ENCODE measurements at places on chromosomes 2 and 18.

DNA sequence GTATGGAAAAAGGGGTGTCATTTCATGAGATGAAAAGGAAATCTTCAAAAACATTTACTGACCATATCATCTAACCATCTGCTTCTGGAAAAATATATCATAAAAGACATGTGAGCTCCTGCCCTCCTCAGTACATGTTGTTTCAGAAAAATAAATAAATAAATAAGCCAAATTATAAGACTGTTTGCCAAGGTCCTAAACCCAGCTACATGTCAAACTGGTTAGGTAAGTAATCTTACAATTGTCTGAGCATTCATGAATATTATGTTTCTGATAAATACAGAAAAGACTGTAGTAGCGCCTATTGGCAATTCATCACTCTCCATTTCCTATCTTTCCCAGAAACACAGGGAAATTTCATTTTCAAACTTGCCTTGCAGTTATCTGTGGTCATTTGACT lies 138.9 kb upstream of the SETBP1 start:
- DNase-seq: no peak

DNA sequence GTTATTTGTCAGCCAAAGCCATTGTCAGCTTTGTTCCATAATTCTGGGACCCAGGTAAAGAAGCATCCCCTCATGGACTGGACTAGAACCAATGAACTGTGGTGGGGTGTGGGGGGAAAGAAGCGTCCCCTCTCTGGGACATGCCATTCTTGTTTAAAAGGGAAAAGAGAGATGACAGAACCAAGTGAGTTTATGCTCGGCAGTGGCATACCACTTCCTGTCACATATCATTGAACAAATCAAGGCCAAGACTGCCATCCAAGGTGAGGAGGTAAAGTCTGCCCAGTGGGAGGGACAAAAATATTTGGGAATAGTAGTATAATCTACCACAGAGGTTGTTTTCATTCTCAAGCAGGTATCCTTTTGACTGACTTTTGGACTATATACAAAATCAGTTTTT lies 4.7 kb upstream of the GLS start:
- DNase-seq: no peak

GRCh38 chr18:44709307-44710126 lies 28.8 kb downstream of the SETBP1 start:
- DNase-seq: no peak

DNA sequence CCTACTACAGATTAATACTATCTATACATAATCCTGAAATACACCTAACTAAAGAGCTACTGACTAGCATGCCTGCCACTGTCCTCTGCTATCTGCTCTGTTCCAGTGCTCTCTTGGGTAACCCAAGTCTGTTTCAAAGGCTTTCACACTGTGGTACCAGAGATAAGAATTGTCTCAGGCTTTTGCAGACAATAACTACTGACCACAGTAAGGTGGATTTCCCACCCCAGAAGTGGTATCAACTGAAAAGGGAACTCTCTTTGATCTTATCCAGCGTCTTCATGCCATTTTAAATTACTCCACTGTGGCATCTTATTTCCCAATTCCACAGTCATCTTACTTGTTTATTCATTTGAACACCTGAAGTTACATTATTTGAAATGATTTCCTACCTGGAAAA lies 190.2 kb downstream of the IKZF2 start:
- DNase-seq: no peak

GRCh38 chr2:158600155-158600802 lies 143.5 kb downstream of the PKP4 start:
- no peak for DNase-seq

DNA sequence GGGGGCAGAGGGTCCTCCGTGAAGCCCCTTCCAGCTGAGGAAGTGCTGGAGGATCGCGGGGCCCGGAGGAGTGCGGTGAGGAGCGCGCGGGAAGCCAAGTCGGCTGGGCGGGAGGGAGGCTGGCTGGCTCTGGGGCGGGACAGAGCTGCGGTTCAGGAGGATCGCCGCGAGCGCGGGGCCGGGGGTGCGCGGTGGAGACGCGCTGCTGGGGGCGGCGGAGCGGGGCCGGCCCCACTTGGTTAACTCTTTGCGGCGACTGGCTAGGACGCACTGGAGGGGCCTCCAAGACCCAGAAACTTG lies 464 bp downstream of the CYBRD1 start:
- no peak for DNase-seq

DNA sequence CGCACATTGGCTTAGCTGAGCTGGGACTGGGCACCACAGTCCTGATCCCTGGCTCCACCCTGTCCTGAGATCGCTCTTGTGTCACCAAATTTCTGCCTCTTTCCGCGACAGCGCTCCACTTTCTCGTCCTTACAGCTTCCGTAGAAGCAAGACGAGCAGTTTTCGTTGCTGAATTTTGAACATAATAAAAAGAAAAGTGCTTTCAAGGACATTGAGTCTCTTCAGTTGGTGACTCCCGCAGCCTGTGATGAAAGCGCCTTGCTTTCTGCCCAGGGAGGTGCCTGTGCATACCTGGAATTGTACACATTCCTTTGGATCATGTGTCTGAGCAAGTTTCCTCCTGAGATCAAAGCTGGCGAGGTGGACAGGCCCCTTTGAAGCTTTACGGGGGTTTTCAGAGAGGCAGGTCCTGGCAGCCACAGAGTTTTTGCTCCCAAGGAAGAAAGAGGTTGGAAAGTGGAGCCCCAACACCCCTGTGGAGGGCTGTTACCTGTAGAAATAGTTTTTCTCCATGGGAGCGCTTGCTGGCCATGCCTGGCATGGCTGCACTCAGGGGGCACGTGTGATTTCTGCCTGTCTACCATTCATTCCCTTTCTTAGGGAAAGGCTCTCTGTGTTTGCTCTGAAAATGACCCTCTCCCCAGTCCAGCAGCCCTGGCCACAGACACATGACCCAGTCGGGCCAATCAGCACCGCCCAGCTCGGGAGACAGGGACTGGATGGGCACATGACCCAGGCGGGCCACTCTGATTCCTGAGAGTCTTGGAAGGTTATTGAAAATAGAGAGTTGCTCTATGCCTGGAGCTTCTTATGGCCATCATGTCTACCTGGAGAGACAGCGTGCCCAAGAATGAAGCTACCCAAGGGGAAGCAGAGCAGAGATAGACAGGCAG lies 115.6 kb upstream of the OTOS start:
- DNase-seq: no peak

DNA sequence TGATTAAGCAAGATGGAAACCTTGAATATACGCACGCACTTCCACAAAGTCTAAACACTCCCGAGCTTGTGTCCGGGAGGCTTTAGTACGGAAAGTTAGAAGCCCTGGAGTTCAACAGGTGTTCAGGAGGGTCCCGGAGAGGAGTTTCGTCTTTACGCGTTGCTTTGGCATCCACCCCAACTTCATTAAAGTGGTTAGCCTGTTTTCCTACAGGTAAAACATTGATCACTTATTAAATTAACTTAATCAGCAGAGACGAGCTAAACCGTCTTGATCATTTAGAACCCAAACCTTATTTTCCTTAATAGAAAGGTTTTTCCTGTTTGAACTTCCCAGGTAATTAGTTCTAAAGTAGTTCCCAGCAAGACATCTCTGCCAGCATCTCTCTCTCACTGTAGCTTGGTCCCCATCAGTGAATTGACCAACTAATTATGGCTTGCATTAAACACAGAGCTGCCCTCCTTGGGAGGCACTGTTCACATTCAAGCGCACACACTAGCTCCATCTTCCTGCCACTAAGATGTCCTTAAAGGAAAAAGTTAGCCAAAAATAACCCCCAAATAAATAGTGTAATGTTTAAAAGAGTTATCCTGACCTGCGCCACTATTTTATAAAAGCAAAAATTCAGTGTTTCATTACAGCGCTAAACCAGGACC lies 1.4 kb downstream of the NPAS2 start:
- DNase-seq: no peak

- no peak for DNase-seq
Observed at GRCh38 chr18:75658330-75658729, 230.8 kb upstream of the SMIM21 start.

- DNase-seq: no peak
Observed at GRCh38 chr2:119814216-119814615, 54.5 kb downstream of the PTPN4 start.

GRCh38 chr2:119544075-119544938 lies at the start of gene CFAP221:
Gene CFAP221, plus strand, starts transcription at chr2:119544449. Its CDS starts 1,683 bp downstream, at chr2:119546132.
- DNase-seq: no peak

DNA sequence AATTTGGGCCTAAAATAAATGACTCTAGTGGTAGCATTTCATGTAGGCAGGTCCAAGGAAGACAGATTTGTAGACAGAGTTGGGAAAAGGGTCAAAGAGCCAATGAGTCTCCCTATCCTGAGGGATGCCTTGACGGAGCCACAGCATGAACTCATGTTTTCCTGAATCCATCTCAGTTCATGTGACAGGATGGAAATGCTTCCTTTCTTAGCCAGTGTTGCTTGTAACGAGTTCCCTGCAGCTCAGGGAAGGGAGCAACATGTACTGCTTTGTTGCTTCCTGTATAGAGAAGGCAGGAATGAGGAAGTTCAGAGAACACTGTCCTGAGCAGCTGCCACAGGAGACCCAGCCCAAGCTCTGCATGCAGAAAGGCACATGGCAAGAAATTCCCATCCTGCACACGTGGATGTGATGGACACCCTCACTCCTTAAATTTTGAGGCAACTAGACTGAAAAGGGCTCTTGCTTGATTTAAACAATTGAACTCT lies 27.9 kb downstream of the TMEM17 start:
- no peak for DNase-seq

DNA sequence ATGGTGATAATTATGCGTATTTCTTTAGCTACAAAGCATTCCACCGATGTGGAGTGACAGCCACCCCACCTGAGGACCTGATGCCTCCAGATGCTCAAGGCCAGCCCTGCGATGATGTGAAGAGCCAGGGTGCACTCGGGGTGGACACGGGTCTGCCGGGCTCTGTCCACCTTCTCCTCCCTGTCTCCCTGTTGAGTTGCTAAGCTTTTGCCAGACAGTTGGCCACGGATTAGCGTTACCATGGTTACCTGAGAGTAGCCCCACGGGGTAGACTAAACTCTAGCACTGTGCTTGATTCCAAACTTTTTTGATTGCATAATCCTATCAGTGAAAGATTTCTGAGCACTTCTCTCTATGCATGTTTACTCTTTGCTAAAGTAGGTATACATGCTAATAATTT lies 86.2 kb downstream of the SMIM21 start:
- DNase-seq: no peak

GRCh38 chr18:3368193-3368592 lies 81.8 kb upstream of the TGIF1 start:
- no peak for DNase-seq

DNA sequence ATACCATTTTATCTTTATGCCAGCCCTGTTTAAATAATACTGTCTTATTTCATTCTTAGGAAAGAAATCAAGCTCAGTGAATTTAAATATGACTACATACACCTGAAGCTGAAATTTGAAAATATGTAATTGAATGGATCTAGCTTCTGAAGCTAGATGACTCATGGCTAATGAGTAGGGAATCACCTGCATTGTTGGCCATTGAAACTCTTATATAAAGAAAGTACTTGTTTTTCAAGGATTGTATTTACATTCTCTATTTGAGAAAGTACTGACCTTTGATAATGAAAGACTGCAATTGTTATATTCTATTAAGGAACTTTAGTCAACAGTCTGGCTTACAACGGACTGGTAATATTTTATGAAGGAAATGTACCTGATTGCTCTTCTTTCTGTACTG lies 346.7 kb upstream of the LRATD1 start:
- DNase-seq: no peak

DNA sequence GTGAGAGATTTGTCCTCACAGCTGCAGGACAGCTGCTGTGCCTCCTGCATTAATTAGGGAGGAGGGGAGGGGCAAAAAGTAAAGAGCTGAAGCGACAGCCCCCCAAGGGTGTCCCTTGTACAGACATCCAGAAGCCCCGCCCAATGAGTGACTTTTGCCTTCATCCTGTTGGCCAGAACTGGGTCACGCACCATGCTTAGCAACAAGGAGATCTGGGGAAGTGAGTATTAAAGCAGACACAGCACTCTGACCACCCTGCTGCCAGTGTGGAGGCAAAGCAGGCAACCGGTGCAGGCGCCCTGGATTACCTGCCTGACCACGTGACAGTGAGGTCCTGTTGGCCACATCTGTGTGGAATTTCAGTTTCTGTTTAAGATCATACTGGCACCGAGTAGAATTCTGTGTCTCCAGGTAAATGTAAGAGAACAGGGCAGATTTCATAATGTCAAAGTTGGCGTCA lies 21.5 kb upstream of the BIN1 start:
- DNase-seq: no peak

GRCh38 chr2:232027530-232027929 lies 66.0 kb downstream of the DIS3L2 start:
- DNase-seq: no peak

- no peak for DNase-seq
Observed at GRCh38 chr2:65714866-65715265, 282.5 kb upstream of the SPRED2 start.

- DNase-seq: no peak
Observed at GRCh38 chr2:43051338-43051737, 175.1 kb downstream of the ZFP36L2 start.

DNA sequence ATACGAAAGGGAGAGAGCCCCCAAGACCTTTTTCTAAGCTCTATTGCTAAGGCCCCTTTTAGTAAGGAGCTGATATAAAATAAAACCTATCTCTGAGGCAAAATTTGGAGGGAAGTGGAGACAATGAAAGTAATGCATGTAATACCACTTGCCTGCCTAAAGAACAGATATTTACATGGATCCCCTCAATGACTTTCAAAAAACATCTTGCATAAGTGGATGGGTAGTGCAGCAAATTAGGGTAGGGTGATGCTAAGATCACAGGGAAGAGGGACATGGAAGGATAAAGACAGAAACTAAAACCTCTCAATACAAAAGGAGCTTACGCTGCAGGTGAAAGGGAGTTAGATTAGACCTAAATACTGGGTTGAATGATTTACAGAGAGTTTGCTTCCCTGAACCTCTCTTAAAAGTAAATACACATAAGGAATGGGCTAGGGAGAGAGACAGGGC lies 1.1 kb downstream of the ZNF513 start:
- DNase-seq: no peak

DNA sequence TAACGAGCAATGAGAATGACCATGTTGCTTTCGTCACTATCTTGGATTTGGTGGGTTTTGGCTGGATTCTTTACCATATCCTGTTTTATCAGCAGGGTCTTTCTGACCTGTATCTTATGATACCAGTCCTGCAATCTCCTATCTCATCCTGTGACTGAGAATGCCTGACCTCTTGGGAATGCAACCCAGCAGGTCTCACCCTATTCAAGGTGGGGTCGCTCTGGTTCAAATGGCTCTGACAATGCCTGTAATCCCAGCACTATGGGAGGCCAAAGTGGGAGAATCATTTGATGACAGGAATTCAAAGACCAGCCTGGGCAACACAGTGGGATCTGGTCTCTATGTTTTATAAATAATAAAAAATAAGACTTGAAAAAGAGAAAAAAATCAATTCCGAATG lies 173.5 kb downstream of the ACTR3 start:
- no peak for DNase-seq

DNA sequence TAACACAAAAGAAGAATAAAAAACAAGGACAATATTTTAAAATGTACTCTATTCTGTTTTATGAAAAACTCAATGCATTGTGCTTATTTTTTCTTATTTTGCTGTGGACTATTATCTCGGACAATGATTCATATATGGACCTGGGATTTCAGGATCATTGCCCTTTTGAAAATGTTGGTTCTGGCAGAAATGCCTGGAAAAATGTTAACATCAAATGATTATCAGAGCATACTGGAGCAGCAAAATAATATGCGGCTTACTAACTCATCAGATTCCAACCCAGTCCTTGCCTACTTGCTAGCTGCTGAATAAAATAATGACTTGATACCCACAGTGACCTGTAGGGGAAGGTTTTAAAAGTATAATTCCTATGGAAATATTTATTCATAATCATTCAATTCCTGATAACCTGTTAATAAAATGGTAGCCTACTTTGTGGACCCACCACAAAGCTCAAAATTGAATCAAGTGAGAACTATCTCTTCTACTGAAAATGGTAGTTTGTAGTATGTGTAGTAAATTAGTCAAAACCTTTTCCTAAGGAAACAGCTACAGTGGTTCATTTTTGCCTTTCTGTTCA lies 117.4 kb downstream of the NEB start:
- no peak for DNase-seq

All from stimulated activated CD8-positive, alpha-beta memory T cell treated with anti-CD3 and anti-CD28 coated beads, Interleukin-4, amount 100 ng/mL, for 1 hour (primary cell).